Hematopoietic multipotent progenitor cell treated with erythropoietin and hydrocortisone succinate and interleukin-3 and kit ligand, for 4 days (in vitro differentiated cells): ENCODE measurements at places on chromosomes 3 and 15.

- DNase-seq = no peak
Measured at GRCh38 chr3:124976383-124976782, 41.8 kb upstream of the MUC13 start.

DNA sequence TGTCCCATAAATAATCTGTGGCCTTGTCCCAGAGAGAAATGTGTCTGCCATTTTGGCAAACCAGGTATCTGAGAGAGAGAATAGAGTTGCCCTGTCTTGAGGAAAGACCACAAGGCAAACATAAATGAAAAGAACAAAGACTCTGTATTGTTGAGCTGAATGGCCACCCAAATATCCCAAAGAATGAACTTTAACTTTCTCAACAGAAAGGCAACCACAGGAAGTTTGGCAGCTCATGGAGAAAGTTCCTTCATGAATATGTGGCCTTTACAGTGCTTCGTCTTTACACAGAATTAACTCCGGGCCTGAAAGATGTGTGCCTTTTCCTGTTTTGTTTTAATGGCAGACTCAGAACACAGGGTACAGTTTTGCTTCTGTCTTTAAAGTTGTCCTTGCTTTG is 41.4 kb upstream of the THBS1 start:
- no peak for DNase-seq

GRCh38 chr3:153443961-153444360 is 281.9 kb downstream of the RAP2B start:
- DNase-seq = peak; percentile 58

DNA sequence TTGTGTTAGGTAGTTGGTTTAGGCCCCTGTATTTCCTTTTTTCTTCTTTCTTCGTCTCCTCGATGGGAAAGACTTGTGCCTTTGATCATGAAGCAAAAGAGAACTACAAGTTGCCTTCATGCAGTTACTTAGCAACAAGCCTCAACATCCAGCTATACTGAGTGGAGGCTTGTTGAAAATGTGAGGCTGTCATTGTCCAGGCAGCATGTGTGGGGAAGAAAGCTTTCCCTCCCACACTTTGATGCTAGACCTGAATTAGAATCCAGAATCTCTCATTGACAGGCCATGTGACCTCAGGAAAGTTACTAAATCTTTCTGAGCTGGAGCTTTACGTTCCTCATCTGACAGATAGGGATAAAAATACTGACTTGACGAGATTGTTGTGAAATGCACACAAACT is 23.7 kb downstream of the IFT122 start:
- no peak for DNase-seq

- DNase-seq = no peak
Measured at GRCh38 chr3:43259626-43260025, 26.7 kb upstream of the SNRK start.

- DNase-seq = no peak
Measured at GRCh38 chr3:43892061-43892460, 201.3 kb downstream of the ABHD5 start.

DNA sequence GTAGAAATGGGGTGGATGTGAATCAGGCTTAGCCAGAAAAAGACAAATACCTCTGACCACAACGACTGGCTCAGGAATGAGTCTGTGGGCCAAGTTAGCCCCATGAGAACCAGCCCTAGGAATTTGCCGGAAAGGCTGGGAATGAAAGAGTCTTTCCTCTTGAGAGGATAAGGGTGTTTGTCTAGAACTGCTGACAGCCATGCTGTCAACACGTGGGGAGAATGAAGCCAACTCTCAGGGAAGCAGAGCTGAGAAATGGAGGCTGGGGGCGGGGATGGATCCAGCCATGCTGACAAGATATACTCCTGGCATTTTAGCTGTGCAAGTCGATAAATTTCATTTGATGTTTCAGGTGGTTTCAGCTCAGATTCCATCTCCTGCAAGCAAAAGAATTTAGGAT is 10.6 kb upstream of the SLC6A1 start:
- DNase-seq = no peak
